Gastrocnemius medialis (tissue), 4 donors: ENCODE measurements at places on chromosomes 5 and 9. TPM values are rescaled to one million over a fixed set of nuclear protein-coding genes. Genes with fewer than 3 reads are reported as not detected.

NADK2 gene
- total RNA-seq = 34.4 TPM

CATSPER3 gene
- total RNA-seq = 0.22 TPM

WDR31 gene
- total RNA-seq = 0.36 TPM

C5 gene
- 0.22 TPM for total RNA-seq

FAM153A gene
- total RNA-seq = not detected

NFIB gene
- total RNA-seq = 31.8 TPM

MSANTD3 gene
- total RNA-seq = 29.7 TPM

SHISAL2B gene
- not detected for total RNA-seq
